ENCODE measurements at places on chromosomes 1 and 21.
A peak's percentile ranks its signal among the peaks of the same experiment; 100 is the strongest.

DNA sequence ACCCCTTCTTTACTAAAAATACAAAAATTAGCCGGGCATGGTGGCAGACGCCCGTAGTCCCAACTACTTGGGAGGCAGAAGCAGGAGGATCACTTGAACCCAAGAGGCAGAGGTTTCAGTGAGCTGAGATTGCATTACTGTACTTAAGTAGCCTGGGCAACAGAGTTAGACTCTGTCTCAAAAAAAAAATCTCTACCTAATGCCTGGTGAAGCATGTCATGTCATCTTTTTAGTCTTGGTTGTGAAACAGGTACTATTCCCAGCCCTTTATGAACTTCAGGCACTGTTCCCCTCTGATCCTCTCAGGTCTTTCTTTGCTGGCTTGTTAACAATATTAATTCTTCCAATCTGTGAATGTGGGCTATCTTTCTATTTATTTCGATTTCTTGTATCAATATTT lies 22.1 kb downstream of the PRRC2C start:
- no peak for DNase-seq

DNA sequence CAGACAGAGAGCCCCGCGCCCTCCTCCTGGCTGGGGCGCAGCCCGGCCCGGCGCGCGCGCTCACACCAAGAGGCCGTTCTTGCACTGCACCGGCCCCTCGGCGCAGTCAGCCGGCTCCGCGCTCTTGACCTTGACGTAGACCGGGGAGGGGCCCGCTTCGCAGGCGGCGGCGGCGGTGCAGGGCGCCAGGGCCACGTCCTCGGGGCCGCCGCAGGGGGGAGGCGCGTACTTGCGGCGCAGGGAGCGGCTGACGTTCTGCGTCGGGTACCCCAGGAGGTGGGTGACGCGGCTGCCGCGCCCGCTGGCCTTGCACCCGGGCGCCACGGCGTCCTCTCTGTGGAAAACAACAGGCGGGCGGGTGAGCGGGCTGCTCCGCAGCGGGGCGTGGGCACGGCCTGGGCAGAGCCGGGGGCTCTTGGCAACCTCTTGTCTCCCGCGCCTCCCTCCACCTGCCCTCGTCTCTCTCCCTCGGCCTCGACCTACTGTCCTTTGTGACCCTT lies 7.7 kb downstream of the VSIG8 start:
- peak; percentile 83 for DNase-seq

DNA sequence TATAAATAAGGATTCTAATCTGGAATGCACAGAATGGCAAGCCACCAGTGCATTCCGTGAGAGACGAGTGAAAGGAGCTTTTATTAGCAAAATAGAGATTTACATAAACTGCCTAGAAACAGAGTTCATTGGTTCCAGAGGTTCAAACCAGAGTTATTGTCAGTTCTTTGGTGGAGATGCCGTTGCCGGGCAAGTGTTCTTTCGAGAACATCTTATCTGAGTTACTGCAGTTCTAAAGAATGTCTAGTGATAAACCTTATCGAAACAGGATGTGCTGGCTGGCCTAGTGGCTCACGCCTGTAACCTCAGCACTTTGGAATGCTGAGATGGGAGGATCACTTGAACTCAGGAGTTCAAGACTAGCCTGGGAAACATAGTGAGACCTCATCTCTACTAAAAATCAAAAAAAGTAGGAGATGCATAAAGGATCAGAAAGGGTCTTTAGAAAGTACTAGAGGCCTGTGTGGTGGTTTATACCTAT lies 19.9 kb upstream of the EVI5 start:
- no peak for DNase-seq

DNA sequence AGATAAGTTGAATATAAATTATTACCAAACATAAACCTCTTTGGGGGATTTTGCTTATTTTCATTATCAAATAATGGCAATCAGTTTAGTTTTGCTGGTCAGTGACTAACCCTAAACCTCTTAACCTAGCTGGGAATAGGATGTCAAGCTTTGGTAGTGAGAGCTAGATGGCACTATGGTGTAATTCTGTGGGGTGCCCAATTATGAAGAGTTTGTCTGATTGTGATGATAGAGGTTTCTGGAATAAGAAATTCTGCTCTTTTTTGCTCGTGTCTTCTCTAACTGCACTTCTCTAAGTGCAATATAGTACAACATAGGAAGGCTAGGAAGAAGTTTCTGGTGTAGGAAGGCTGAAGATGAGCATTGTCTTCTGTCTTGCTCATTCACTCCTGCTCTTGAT lies 59.8 kb downstream of the XCL1 start:
- DNase-seq: no peak

DNA sequence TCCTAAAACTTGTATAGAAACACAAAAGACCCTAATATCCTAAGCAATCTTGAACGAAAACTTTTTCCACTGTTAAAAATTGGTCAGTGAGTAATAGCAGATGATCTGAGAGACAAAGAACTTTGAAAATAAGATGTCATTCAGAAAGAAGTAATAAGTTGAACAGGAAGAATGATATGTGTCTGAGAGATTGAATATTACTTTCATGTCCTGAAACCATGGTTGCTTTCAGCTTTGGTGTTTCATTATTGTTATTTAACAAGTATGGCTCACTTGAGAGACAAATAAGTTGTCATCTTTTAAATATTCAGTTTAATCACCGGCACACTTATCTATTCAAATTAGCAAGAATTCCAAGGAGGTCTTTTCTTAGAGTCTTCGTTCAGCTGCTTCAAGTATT lies 11.4 kb downstream of the PRKACB start:
- DNase-seq: no peak

DNA sequence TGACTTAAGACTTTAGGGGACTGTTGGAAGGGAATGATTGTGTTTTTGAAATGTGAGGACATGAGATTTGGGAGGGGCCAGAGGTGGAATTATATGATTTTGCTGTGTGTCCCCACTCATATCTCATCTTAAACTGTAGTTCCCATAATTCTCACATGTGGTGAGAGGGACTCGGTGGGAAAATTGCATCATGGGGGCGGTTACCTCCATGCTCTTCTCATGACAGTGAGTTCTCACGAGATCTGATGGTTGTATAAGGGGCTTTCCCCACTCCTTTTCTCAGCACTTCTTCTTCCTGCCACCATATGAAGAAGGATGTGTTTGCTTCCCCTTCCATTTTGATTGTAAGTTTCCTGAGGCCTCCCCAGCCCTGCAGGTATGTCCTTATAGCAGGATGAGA lies 35.0 kb upstream of the SCAF4 start:
- no peak for DNase-seq

DNA sequence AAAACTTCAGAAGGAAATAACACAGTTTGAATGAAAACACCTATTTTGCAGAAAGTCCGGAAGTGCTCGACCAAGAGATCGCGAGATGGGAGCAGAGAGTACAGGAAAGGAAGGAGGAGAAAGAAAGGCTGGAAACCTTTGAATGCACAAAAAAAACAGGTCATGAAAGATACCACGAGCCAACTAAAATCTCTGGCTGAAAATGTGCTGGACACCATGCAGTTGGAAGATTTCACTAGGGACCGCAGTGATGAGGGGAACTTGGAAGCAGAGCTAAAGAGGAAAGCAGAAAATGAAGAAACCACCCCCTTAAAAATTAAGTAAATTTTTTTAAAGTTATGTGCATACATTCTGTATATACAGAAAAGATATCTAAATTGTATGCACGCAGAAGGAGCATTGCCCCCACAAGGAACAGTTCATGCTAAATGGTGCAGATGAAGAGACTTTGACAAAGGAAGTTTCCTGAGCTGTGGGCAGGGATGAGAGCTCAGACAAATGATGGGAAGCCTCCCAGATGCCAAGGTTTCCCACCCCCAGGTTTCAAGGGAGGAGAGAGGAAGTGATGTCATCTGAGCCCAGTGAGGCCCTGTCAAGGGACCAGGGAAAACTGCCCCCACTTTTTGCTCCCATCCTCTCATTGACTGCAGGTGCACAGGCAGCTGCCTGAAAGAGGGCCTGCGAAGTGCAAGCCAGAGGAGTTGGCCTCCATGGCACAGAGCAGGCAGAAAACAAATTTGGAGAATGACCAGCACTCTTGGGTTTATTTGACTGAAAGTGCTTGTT lies 52.5 kb downstream of the ETS2 start:
- no peak for DNase-seq

DNA sequence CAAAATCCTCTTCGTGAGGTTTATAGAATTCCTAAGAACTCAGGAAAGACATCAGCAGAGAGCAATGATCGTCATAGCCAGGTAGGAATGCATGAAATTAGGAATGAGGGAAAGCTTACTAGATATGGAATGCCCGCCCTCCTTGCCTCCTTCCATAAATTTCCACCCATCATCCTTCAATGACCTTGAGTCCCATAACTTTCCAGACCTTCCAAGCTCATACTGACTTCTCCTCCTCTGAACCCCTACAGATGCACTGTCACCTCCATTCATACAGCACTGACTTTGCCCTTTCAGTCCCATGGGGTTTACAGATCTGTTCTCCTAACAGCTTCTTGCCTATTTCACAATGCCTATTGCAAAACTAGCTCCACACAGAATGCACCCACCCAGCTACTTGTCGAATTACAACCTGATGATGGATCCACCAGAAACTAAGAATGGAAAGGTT lies 23.8 kb upstream of the PPP1R15B start:
- no peak for DNase-seq

DNA sequence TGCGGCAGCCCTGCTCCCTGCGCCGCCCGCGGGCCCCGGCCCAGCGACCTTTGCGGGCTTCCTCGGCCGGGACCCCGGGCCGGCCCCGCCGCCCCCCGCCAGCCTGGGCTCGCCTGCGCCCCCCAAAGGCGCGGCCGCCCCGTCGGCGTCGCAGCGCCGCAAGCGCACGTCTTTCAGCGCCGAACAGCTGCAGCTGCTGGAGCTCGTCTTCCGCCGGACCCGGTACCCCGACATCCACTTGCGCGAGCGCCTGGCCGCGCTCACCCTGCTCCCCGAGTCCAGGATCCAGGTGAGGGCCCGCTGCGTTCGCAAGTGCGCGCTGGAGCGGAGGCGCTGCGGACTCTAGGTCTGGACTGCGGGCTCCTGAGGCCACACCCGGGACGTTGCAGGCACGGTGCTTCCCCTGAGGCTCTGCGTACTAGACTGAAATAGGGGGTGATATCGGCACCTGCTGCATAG lies 351 bp downstream of the MIXL1 start:
- peak; percentile 62 for DNase-seq

GRCh38 chr1:234737967-234738314 lies 128.0 kb upstream of the IRF2BP2 start:
- DNase-seq: no peak

- DNase-seq: no peak
These were observed 444.1 kb downstream of the PLPP3 start for GRCh38 chr1:56135069-56135863.

GRCh38 chr1:177310326-177310725 lies 139.6 kb downstream of the BRINP2 start:
- DNase-seq: no peak

DNA sequence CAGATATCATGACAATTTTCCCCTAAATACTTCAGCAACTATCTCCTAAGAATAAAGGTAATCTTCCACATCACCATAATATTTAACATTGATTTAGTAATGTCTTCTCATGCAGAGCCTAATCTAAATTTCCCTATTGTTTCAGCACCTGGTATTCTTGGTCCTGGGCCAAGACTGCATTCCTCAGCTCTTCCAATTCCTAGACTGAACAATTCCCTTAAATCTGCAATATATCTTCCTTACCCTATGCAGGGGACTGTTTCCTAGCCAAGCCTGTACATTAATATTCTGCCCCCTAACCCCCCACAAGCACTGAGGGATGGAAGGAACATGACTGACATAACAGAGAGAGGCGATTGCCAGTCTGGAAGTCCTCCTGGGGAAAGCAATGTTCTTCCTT lies 28.7 kb upstream of the DISP1 start:
- DNase-seq: no peak

DNA sequence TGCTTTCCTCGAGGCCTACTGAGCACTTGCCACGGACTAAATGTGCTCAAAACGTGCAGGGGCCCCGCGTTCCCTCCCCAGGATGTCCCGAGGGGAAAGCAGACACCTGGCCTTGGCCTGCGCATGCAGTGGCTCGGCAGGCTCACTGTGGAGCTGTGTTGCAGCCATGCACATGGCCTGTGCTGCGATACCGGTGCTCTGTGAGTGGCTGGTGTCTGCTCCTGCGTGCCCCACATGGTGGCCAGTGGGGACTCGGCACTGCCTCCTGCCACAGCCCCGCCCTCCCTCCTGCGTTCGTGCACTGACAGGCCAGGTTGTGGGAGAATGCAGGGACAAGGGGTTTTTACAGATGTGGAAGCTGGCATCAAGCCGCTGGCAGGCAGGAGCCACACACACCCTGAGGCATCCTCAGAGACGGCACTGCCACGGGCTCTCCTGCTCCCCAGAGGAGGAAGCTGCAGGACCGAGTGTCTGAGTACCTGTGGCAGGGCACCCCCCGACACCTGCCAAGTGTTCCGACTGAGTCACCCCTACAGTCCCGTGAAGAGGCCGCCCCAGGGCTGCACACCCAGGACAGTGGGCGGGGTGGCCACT lies 16.9 kb upstream of the PTTG1IP start:
- no peak for DNase-seq

DNA sequence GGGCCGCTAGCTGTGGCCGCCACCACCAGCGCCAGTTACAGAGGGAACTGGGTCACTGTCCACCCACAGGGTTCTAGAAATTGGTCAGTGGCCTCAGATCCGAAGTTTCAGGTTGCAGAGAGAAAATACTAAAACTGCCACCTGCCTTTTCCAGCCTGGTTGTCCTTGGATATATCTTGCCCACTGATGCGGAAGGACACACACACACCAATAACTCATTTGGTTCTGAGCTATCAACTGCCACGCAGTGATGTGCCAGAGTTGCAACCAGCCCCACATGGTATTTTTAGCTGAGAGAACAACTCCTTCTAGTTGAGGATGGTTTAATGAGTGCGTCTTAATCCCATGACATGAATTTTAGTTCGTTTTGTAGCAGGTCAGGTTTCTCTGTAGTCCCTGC lies 68.1 kb downstream of the SH3BGR start:
- DNase-seq: no peak

- no peak for DNase-seq
These were observed 8.3 kb upstream of the KCNAB2 start for GRCh38 chr1:6037338-6037762.

- no peak for DNase-seq
These were observed 220.5 kb downstream of the KCNT2 start for GRCh38 chr1:196387766-196388165.

GRCh38 chr1:7893529-7894180 lies 40.8 kb upstream of the UTS2 start:
- no peak for DNase-seq

GRCh38 chr1:16605532-16606505 lies 7.5 kb downstream of the NBPF1 start:
- no peak for DNase-seq

- DNase-seq: no peak
These were observed 85.9 kb upstream of the IVNS1ABP start for GRCh38 chr1:185402930-185403329.

DNA sequence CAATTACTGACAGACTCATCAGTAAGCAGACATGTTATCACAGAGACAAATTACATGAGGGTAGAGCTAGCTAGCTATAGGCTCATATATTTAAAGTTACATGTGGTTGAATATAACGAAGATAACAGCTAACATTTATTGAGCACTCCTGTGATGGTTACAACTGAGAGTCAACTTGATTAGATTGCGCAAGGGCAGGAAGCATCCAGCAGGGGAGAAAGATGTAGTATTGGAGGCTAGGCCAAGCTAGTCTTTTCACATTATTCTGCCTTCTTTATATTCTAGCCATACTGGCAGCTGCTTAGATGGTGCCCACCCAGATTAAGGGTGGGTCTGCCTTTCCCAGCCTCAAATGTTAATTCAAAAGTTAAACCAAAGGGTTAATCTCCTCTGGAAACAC lies 37.1 kb downstream of the PIGK start:
- DNase-seq: no peak

Measured in nephron progenitor cell (in vitro differentiated cells).